ENCODE measurements at places on chromosomes 2 and 18. TPM values are rescaled to one million over a fixed set of nuclear protein-coding genes. Genes with fewer than 3 reads are reported as not detected.

DNA sequence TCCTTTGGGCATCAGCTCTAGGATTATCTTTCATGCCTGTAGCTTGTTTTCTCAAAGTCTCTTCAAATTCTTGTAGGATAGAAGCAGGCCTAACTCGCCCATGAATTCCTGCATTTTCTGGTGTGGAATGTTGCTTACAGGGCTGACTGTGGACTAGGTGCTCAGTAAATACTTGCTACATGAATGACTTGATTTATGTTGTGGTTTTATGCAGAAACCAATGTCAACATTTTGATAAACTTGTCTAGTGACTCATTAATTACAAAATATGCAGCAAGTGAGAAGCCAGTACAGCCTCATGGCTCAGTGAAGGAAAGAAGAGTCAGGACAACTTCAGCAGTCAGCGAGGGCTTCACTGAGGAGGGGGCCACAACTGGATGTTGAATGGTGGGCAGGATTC lies 110.6 kb upstream of the SIX2 start:
- no peak overlapping the region for H3K27ac ChIP-seq
- peaks cover 5% of the 10 kb centered on the region for H3K27me3 ChIP-seq

GRCh38 chr18:9688036-9688741 lies 19.9 kb upstream of the RAB31 start:
- peaks cover 18% of the 10 kb centered on the region for H3K27me3 ChIP-seq
- no peak overlapping the region for H3K4me3 ChIP-seq
- DNase-seq: no peak

DNA sequence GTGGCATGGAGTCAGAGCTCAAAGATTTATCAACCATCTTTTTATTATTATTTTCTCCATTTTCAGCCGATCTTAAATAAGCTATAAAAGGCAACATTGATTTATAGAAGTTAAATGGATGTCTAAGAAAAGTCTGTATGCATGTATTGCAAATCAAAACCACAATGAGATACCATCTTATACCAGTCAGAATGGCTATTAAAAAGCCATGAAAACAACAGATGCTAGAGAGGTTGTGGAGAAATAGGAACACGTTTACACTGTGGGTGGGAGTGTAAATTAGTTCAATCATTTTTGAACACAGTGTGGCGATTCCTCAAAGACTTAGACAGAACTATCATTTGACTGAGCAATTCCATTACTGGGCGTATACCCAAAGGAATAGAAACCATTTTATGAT lies 731.0 kb downstream of the CNTNAP5 start:
- no peak overlapping the region for H3K27ac ChIP-seq
- H3K36me3 ChIP-seq: no peaks in the 10 kb centered on the region
- H3K27me3 ChIP-seq: no peaks in the 10 kb centered on the region
- no peak for DNase-seq
- no peaks in the 10 kb centered on the region for H3K4me1 ChIP-seq

DNA sequence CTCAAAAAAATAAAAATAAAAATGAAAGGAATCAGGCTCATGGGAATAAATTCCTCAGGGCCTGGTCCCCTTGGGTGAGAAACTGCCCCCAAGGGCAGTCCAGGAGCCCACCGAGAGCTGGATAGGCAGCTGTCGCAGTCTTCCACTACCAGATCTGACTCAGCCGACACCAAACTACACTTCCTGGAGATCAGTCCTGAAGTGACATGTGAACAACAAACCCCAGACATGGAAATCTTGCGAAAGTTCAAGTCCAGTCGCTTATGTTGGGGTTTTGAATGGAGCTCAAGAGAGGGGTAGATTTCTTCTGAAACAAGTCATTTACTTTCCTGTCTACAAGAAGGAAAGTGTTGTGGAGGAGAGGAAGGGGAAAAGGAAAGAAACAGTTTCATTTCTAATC lies 12.9 kb downstream of the ADCY3 start:
- no peak for DNase-seq
- H3K27me3 ChIP-seq: no peaks in the 10 kb centered on the region
- H3K27ac ChIP-seq: no peak overlapping the region

DNA sequence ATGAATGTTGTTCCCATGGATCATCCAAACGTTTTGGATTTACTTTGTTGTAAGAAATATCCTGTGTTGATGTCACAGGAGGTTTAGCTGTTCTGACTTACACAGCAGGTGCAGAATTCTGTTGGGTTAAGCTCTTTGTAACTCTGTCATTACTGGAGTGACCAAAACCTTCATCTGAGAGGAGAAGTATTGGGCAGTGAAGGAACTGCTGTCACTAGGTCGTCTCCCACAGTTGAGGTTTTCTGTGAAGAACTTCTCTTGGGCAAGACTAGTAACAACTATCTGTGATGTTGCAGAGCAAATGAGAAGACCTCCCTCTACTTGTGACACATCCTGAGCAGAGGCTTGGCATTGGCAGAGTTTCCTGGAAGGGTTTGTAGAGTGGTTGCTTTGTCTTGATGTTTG lies 2.9 kb downstream of the SPTBN1 start:
- no peak overlapping the region for H3K4me3 ChIP-seq
- peaks cover 67% of the 10 kb centered on the region for H3K27me3 ChIP-seq

- peaks cover 59% of the 10 kb centered on the region for H3K4me1 ChIP-seq
- H3K4me3 ChIP-seq: peak overlapping the region; percentile 76
- peak overlapping the region; percentile 90 for H3K27ac ChIP-seq
Observed at GRCh38 chr2:222427646-222428301, 3.4 kb downstream of the SGPP2 start.

- no peak overlapping the region for H3K27ac ChIP-seq
- no peaks in the 10 kb centered on the region for H3K36me3 ChIP-seq
- DNase-seq: no peak
- H3K4me3 ChIP-seq: no peak overlapping the region
- no peaks in the 10 kb centered on the region for H3K4me1 ChIP-seq
Observed at GRCh38 chr2:62568983-62569837, 63.2 kb upstream of the TMEM17 start.

GRCh38 chr2:239879423-239880084 lies 145.6 kb downstream of the NDUFA10 start:
- no peak overlapping the region for H3K27ac ChIP-seq
- H3K4me1 ChIP-seq: peaks cover 6% of the 10 kb centered on the region
- peaks cover under 1% of the 10 kb centered on the region for H3K36me3 ChIP-seq
- DNase-seq: no peak
- no peak overlapping the region for H3K4me3 ChIP-seq
- peaks cover 5% of the 10 kb centered on the region for H3K27me3 ChIP-seq

Gene GALR1
- total RNA-seq: not detected

GRCh38 chr2:221518935-221519625 lies 53.0 kb downstream of the EPHA4 start:
- H3K27ac ChIP-seq: no peak overlapping the region
- peaks cover under 1% of the 10 kb centered on the region for H3K27me3 ChIP-seq
- H3K4me1 ChIP-seq: peaks cover 5% of the 10 kb centered on the region
- H3K36me3 ChIP-seq: peaks cover 4% of the 10 kb centered on the region
- H3K4me3 ChIP-seq: peak overlapping the region; percentile 43

Gene COLEC11
- total RNA-seq: not detected

- peaks cover 21% of the 10 kb centered on the region for H3K36me3 ChIP-seq
- H3K27me3 ChIP-seq: no peaks in the 10 kb centered on the region
- H3K4me1 ChIP-seq: peaks cover 47% of the 10 kb centered on the region
- DNase-seq: no peak
- no peak overlapping the region for H3K4me3 ChIP-seq
Observed at GRCh38 chr2:201444746-201445465, 6.4 kb downstream of the TRAK2 start.

- no peaks in the 10 kb centered on the region for H3K27me3 ChIP-seq
- peak overlapping the region; percentile 81 for H3K4me3 ChIP-seq
- peaks cover 8% of the 10 kb centered on the region for H3K36me3 ChIP-seq
- H3K27ac ChIP-seq: peak overlapping the region; percentile 100
Observed at GRCh38 chr2:102258386-102259074, 52.8 kb upstream of the IL1RL1 start.

- no peaks in the 10 kb centered on the region for H3K27me3 ChIP-seq
- DNase-seq: no peak
Observed at GRCh38 chr2:200455958-200456421, 53.9 kb downstream of the KCTD18 start.

- no peak for DNase-seq
- peaks cover 26% of the 10 kb centered on the region for H3K27me3 ChIP-seq
- H3K4me3 ChIP-seq: no peak overlapping the region
- H3K36me3 ChIP-seq: no peaks in the 10 kb centered on the region
Observed at GRCh38 chr2:72891091-72891818, 4.0 kb downstream of the SPR start.

Gene UGT1A4
- total RNA-seq: not detected

Gene TUBB8B
- not detected for total RNA-seq

GRCh38 chr2:38658613-38659012 lies 7.3 kb upstream of the GALM start:
- H3K27me3 ChIP-seq: no peaks in the 10 kb centered on the region
- no peak for DNase-seq

Gene TRPM8
- not detected for total RNA-seq

Gene IL1F10
- total RNA-seq: not detected

Gene NT5DC4
- not detected for total RNA-seq

Gene CDKL4
- not detected for total RNA-seq

DNA sequence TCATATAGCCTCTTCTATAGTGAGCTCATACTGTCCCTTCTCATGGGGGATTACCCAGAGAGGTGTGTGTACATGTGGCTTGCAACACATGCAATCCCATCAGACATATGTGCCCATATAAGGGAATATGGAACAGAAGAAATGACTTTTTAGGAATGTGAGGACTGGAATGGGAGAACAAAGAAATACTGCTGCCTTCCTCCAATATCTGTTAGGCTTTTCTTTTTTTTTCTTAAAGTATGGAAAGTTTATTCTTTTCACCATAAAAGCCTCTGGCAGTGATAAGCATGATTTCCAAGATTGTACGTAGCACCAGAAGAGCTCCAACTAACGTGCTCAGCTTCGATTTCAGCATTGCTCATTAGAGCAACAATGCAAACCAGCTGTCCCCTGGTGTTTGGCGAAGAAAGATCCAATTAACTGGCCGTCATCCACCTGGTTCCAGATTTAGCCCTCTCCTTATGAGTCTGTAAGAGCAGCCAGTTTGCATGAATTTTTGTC lies 113.6 kb downstream of the ADCYAP1 start:
- DNase-seq: no peak
- H3K36me3 ChIP-seq: no peaks in the 10 kb centered on the region
- H3K4me3 ChIP-seq: no peak overlapping the region

DNA sequence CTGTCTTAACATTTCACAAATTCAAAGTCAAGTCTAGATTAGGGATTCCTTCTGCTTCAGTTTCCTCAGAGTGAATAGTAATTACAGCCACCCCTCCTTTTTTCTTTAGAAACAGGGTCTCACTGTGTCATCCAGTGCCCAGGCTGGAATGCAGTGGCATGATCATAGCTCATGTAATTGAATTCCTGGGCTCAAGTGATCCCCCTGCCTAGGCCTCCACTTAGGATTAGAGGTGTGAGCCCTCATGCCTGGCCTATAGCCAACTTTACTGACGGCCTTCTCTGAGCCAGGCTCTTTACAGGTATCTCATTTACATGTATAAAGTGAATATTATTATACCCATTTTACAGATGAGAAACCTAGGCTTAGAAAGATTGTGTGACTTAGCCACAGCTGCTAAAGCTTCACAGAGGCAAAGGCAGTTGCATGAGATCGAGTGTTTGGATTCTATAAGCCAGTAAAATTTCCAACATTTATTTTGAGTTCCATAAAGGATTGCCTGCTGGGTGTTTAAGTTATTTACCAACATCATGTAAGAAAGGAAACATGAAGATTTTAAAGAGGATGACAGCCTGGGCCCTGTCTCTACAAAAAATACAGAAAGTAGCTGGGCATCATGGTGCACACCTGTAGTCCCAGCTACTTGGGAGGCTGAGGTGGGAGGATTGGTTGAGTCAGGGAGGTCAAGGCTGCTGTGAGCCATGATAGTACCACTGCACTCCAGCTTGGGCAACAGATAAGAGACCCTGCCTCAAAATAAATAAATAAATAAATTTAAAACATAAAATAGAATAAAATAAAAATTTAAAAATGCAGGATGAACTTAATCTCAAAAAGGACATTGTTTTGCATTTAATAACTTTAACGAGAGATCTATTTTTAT lies 1.8 kb downstream of the ENOSF1 start:
- H3K27me3 ChIP-seq: no peaks in the 10 kb centered on the region
- peak overlapping the region; percentile 86 for H3K4me3 ChIP-seq
- H3K36me3 ChIP-seq: peaks cover 20% of the 10 kb centered on the region

DNA sequence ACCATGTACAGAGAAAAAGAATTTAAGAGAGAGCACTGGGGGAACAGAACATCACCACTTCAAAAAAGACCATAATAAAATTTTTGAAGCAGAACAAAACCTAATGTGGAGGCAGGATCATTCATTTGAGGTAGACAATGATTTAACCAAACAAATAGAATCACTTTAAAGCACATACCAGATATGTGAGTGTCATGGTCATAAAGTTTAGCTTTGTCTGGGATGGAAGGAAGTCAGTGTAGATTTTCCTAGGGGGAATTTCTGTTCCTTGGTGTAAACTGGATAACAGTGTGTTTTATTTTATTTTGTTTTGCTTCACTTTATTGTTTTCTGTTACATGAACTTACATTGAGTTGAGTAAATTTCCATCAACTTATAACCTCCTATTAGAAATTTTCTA lies 120.8 kb downstream of the CRIM1 start:
- no peaks in the 10 kb centered on the region for H3K27me3 ChIP-seq
- H3K4me1 ChIP-seq: no peaks in the 10 kb centered on the region
- H3K4me3 ChIP-seq: no peak overlapping the region
- peaks cover 25% of the 10 kb centered on the region for H3K36me3 ChIP-seq

DNA sequence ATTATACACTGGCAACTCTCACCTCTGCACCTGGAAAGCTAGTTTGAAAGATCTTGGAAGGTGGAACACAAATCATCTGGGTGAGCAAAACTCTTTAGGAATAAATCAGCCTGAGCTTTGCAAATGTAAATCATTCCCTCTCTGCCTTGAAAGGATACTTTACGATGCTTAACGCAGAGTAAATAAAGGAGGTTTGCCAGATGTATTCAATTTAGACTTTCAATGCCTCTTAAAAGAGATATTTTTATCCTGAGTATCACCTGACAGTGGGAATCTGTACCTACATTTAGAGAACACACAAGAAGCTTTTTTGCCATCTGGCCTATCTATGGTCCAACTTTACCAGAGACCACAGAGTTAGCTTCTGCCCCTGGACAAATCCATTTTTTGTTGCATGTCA lies 983.2 kb upstream of the CDH2 start:
- H3K4me1 ChIP-seq: no peaks in the 10 kb centered on the region
- no peak overlapping the region for H3K27ac ChIP-seq
- H3K36me3 ChIP-seq: no peaks in the 10 kb centered on the region
- H3K4me3 ChIP-seq: no peak overlapping the region

DNA sequence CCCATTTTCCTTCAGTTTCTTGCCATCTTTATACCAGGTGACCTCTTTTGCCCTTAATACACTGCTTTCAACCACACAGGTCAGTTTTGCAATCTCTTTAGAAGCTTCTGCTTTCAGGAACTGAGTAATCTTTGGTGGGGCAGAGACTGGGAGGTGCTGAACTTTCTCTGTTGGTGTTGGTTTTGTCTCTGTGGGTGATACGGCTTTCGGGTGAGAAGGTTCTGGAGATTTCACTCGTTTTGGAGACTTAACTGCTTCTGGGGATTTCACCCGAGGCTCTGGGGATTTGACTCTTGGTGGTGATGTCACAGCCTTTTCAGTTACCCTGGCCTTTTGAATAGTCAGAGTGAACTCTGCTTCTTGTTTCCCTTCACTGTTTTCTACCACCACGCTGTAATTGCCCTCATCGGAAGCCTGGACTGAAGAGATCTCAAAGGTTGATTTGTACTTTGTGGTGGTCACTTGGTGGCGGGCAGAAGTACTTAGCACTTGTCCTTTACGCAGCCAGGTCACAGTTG lies 50.4 kb downstream of the PLEKHA3 start:
- H3K27me3 ChIP-seq: no peaks in the 10 kb centered on the region
- H3K4me3 ChIP-seq: peak overlapping the region; percentile 1
- H3K36me3 ChIP-seq: peaks cover 41% of the 10 kb centered on the region
- peak overlapping the region; percentile 60 for H3K27ac ChIP-seq
- DNase-seq: peak; percentile 44

All from activated T-helper 1 cell treated with anti-CD3 and anti-CD28 coated beads, Interleukin-12 subunit alpha, Interleukin-12 subunit beta, Interleukin-2, Interleukin-4 antibody, amounts not matched to agents 30 ng/mL and 10 ng/mL and 1 ng/mL, durations not matched to agents 14 hours and 24 hours and 36 hours (primary cell).